ENCODE measurements at places on chromosomes 16 and 17.

DNA sequence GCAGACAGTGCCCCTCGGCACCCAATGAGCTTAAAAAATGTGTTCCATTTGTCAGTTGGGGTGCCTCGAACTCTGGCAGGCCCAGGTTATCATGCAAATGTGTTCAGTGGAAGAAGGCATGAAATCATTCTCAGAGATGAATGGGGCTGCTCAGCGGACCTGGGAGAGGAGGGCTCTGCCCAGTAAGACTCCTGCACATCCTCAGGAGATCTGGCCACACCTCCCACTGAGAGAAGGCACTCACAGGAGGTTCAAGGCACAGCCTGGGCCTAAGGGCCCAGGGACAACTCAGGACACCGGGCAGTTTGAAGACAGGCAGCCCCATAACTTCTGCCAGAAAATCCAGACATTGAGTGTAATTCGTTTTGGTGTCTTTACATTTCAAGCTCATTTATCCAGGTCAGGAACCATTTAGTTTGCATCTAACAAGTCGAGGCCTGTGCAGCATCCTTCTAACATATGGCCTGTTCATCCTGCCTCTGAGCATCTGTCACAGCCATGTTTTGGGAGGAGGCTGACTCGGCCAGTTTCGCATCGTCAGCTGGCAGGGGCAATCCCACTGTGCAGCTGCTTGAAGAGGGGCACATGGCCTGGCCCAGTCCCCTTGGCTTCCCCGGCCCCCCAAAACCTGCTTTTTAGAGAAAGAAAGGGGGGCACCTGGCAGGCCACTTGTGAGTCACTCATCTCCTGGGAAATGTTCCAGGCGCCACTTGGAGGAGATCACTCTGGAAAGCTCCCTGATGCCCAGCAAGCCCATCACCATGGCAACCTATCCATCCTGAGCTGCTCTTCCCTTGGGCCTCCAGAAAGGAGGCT lies 31.2 kb upstream of the BCAR1 start:
- no peak for DNase-seq

- no peak for DNase-seq
These were observed 14.2 kb downstream of the TRPV3 start for GRCh38 chr17:3543453-3543852.

DNA sequence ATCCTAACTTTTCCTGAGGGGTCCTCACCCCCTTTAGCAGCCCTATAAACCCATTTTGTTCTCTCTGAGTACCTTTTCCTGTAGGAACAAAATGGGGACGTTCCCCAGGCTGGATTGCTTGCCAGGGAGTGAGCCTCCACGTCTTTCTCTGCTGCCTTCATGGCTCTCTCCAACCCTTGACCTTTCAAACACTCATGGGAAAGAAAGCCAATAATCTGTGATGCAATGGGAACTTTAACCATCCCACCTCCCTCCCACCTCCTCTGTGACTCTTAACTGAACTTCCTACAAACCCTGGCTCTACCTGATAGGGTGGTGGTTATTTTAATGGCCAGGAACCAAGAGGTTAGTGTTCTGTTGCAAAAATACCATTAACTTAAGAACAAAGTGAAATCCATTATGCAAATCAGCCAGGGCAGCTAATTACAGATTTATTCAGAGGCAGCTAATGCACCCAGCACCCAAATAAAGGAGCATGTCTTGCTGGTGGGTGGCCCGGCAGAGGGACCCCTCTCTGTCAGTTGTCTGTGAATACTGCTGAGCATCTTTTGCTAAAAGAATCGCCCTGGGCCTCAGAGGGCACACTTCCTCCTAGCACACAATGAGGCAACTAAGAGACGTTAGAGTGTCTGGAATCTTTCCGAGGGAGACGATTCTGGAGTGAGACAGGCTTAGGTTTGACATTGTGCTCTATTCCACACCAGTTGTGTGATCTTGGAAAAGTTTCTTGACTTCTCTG lies 3.0 kb downstream of the PIPOX start:
- DNase-seq = no peak

DNA sequence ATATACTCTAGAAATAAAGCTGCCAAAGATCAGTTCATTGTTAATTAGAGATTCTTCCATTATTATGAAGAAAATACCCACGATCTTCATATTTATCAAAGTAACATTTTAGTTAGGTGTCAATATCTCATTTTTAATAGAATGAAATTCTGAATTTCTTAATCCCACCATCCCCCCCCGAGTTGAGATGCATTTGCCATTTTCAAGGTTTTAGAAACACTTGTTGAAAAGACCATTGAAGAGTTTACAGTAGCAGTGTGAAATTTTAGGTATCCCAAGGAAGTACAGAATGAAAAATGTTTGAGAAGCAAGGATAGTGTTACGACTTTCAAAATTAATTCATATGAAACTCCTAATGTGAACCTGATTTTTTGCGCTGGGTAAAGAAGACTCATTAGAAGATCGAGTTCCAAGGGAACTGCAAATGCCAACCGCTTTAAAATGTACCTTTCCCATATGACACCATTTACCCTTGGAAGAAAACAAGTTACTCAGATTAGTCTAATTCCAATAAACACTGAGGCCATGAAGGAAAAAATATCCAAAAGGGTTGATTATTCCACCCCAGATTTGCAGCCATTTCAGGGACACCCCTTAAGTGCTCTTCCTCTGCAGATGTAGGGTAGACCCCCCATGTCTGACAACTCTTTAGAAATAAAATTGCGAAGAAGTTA lies 731 bp downstream of the IKZF3 start:
- DNase-seq = no peak

DNA sequence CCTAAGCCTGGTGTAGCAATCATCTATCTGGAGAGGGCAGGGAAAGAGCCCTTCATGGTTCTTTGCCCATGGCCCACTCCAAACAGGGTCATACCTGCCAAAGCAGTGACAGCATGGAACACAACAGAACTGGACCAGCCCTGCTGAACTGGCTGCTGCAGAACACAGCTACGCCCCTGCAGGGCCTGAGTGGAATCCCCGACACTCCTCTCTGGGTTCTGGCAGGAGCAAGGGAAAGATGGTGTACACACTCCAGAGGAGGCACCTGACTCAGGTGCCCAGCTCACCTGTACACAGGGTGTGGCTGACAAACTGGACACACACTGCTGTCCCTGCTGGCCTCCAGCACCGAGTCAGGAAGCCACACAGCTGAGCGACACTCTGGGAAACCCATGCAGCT lies 19.8 kb downstream of the MIEF2 start:
- DNase-seq = no peak

GRCh38 chr16:17237350-17237944 lies 233.3 kb downstream of the XYLT1 start:
- DNase-seq = no peak

GRCh38 chr17:64326420-64327054 lies 63.5 kb upstream of the TEX2 start:
- DNase-seq = peak; percentile 91

- no peak for DNase-seq
These were observed 21.5 kb upstream of the DHRS7B start for GRCh38 chr17:21105064-21105894.

GRCh38 chr17:76897023-76897422 lies 28.8 kb downstream of the MGAT5B start:
- DNase-seq = no peak

DNA sequence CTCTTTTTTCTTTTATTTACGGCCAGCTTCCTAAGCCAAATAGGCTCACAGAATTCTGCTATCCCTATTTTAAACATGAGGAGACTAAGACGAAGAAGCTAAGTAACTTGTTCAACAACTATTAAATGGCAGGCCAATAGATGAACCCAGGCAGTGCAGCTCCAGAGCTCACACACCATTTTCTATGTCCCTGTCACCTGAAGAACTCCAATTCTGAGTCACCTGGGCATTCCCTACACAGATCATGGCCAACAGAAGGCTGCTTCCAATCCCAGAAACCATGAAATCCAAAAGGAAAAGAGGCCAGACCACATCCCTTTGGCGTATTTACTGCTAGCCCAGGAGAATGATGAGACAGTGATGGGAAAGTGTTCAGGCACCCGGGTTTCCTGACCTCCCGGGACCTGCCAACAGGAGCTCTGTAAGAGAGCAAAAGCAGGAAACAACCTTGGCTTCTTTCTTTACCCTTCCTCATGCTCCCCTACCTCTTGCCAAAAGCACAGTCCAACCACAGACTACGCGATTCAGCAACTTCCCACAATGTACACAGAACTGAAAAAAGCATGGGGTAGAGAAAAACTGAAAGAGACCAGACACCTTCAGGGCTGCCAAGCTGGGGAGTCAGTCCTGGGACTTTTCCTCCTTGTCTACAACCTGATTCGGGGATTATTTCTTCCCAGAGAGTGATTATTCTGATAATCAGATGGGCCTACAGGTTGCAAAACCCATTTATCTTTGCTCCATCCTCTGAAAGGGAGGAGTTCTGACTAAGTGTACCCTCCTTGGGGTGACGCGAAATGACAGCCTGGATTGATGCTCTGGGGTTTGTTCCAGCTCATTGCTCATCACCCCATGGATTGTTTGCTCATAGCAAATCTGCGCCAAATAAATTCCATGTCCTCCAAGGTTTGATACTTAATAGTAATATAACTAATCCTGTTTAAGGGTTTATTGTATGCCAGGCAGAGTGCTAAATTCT lies 47.8 kb upstream of the HAS3 start:
- peak; percentile 68 for DNase-seq

- no peak for DNase-seq
These were observed 18.1 kb downstream of the RDM1 start for GRCh38 chr17:35912339-35912912.

DNA sequence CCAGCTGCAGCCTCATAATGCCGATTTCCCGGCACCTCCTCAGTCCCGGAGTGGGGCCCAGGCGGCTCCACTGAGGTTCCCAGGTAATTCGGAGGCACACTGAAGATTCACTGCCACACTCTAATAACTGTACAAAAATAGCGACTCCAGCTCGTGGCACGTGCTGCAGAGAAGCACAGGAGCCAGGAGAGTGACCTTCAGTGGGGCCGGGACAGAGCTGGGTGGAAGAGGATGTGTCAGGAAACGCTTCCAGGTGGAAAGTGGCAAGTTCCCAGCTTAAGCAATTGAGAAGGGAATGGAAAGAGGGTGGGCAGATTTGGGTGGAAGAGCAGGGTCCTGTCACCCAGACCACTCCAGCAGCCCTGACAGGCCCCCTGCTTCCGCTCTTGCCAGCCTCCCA lies 3.1 kb upstream of the TRAP1 start:
- DNase-seq = no peak

DNA sequence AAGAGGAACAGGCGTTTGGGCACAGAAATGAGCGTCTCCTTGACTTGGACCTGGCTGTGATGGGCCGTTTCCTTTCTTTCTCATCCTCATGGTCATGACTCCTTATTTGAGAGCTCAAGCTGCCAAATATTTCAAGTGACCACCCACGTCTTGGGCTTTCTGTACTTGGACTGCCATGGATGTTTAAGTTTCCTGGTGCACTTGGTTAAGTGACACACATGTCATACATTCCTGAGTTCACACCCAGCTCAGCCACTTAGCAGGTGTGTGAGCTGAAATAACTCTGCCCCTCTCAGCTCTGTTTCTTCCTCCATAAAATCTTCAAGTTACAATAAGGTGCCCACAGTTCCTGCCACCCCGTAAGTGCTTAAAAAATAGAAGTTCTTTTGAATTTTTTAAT lies 114.5 kb downstream of the CLEC16A start:
- DNase-seq = no peak

- DNase-seq = no peak
These were observed 1.0 kb upstream of the YPEL3 start for GRCh38 chr16:30096862-30097563.

DNA sequence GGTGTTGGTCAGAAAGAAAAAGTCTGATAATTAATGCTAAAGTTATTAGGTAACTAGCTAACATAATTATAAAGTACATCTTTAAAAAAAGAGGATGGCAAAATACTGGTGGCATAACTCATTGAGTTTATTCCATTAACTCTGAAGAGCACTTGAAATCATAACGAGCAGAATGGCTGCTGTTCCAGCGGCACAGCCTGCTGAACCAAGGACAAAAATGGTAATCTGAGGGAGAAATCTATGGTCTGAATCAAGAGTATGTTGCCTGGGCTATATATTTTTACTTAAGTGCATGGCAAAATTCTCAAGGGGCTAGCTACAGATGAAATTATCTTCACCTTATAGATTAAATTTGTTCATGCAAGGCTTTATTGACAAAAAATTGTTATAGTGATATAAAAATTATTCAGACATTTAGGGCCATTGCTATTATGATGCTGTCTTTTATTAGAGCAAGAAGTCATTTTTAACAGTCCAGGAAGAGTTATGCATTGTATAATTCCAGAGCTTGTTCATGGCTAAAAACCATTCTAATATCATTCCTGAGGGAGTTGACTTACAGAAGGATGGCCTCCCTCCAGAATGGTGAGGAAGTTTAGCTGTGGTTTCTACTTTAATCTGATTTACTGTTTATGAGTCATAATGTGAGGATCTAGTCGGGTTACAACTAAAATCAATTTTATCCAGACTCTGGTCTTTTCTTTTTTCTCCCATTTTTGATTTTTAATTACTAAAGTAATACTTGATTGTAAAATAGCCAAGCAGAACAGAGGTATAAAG lies 41.4 kb upstream of the ANKFN1 start:
- peak; percentile 0 for DNase-seq

DNA sequence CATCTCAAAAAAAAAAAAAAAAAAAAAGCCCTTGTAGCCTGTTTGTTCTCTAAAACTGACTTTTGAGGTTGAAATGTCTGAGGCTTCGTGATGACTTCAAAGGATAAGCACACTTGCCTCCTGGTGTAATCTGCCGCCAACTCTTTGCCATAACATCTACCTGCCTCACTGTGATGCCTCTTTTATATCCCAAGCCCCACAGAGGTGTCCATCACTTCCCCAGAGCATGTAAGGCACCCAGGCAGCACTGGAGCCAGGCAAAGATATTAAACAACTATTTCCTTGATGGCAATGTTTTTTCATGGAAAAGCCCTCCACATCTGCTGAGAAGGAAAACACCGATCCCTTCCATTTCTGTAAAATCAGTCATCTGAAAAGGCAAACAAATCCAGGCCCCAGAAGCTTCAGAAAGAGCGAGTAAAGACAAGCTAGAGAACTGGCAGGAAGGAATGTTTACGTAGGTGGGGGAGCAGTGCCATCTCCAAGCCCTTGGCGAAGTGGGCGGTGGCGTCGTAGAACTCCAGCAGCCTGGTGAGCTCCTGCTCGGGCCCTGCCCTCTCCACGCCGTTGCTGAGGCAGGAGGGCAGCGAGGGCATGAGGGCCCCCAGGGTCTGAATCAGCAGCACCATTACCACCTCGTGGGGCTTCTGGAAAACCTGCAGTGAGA lies 28.6 kb downstream of the COG7 start:
- no peak for DNase-seq

All from fibroblast of villous mesenchyme (primary cell).